ENCODE measurements at places on chromosomes 2 and 18. TPM values are rescaled to one million over a fixed set of nuclear protein-coding genes. Genes with fewer than 3 reads are reported as not detected.

Gene FZD7
- total RNA-seq: 0.85 TPM

Gene KIF1A
- not detected for total RNA-seq

Gene BBS5
- total RNA-seq: 2.2 TPM

Gene MROH2A
- not detected for total RNA-seq

Gene ARHGAP25
- total RNA-seq: 3.1 TPM

Gene PRKRA
- total RNA-seq: 31.1 TPM

Gene GAL3ST2
- total RNA-seq: not detected

Gene SCG2
- total RNA-seq: 0.38 TPM

Gene CNGA3
- total RNA-seq: not detected

Gene TGFA
- 0.38 TPM for total RNA-seq

Gene SH3BP4
- 37.5 TPM for total RNA-seq

Gene LIPG
- 48.0 TPM for total RNA-seq

Gene GLS
- 178 TPM for total RNA-seq

Gene ESPNL
- not detected for total RNA-seq

Gene KCTD1
- total RNA-seq: 11.5 TPM

Gene DIPK1C
- total RNA-seq: not detected

Gene DYNAP
- total RNA-seq: not detected

Gene TTC21B
- 34.4 TPM for total RNA-seq

Gene GNAL
- 0.47 TPM for total RNA-seq

Gene EVA1A
- 116 TPM for total RNA-seq

Gene LBX2
- 1.4 TPM for total RNA-seq

Gene CTLA4
- total RNA-seq: not detected

Gene UCN
- total RNA-seq: 0.09 TPM

Gene OTOF
- total RNA-seq: 0.09 TPM

Gene MAPK4
- not detected for total RNA-seq

Gene KIF3C
- total RNA-seq: 17.9 TPM

Gene SLC30A3
- total RNA-seq: not detected

Gene ANKRD39
- 6.9 TPM for total RNA-seq

Gene CNTNAP5
- total RNA-seq: 0.09 TPM

Gene COLEC11
- 0.38 TPM for total RNA-seq

Gene CDH20
- total RNA-seq: 2.8 TPM

Gene SIX3
- not detected for total RNA-seq

Gene SLC38A11
- total RNA-seq: not detected

Gene WDR12
- 39.0 TPM for total RNA-seq

Gene RGPD3
- 0.09 TPM for total RNA-seq

Gene REG3A
- total RNA-seq: not detected

Gene GPR45
- total RNA-seq: not detected
